ENCODE measurements at places on chromosomes 12 and 14.

DNA sequence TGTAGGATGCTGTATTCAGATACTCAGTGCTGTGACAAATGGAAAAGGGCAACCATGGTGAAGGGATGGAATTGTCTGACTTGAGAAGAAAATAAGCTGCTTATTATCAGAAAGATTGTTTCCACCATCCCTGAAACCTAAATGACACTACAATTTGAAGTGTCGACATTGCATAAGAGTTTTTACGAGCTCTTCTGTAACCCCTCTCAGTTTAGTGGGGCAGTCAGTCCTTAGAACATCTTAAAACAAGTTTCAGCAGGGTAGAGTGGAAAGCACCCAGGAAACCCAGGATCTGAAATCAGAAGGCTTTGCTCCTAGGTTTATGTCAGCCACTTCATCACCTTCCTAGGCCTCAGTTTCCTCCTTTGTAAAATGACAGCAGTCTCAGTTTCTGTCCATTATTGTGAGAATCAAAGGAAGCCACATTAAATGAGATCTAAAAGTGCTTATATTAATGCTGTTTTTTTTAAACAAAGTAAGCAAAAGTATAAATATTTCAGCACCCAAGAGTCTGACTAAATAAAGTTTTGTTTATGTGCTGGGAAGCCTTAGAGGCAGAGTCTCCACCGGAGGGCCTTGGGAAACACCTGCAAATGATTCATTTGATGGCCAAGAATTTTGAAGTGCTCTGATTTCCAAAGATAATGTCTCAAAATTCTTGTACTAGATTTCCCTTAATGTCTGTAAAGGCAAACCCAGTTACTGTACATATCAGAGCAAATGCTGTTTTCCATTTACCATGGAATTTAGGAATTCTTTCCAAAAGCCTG is 1.8 kb downstream of the IFT43 start:
- DNase-seq, result no peak

GRCh38 chr14:30620178-30620577 is 1.9 kb upstream of the SCFD1 start:
- peak; percentile 94 for DNase-seq

DNA sequence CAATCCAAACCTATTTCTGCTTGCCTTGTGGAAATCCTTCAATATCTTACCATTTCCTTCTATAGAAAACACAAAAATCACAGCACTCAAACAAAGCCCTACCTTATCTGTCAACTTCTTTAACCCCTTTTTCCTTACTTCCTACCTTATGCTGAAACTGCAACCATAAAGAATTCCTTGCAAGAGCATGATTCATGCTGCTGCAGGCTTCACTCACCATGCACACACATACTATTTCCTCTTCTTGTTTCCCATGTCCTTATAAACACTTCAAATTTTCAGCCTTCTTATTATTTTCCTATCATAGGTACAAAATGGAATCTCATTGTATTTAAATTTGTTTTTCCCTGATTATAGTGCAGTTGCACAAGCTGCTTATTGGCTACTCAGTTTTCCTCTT is 23.3 kb downstream of the LMNTD1 start:
- no peak for DNase-seq

GRCh38 chr14:50599700-50600444 is 39.9 kb downstream of the ATL1 start:
- peak; percentile 18 for DNase-seq

- DNase-seq, result no peak
These were observed 63.9 kb upstream of the RMST start for GRCh38 chr12:97398704-97399103.

GRCh38 chr14:71711619-71712018 is 220.6 kb upstream of the RGS6 start:
- DNase-seq, result no peak
